ENCODE measurements at places on chromosomes 16 and 17.

- peaks cover 5% of the 10 kb centered on the region for H3K4me1 ChIP-seq
- H3K4me3 ChIP-seq, result no peak within 1 kb of the TSS
- H3K27ac ChIP-seq, result no peak within 1 kb of the TSS
- ATAC-seq, result no peak
Measured at GRCh38 chr16:66578651-66579531, at the start of gene CMTM2. TSS of gene CMTM2 (plus strand) at chr16:66579463. CDS start at chr16:66579608, 145 bp downstream.

DNA sequence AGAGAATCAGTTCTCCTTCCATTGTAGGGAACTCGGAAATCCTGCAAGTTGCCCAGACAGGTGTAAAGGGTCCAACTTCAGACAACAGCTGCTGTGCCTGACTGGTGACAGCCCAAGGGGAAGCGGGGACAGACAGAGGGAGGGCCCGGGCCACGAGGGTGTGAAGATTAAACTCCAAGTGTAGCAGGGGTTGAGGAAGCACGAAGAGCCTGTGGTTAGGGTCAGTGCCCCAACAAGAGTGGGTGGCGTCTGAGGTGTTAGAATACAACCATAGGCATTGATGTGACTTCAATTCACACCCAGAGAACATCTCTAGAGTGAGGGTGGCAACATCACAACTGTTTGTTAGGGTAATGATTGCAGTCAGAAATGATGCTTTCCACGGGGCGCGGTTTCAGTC, 39.1 kb downstream of the ASPA start:
- H3K27ac ChIP-seq, result no peak overlapping the region
- no peak for ATAC-seq
- peaks cover 19% of the 10 kb centered on the region for H3K4me1 ChIP-seq
- H3K27me3 ChIP-seq, result no peaks in the 10 kb centered on the region

- no peak overlapping the region for H3K4me3 ChIP-seq
- no peaks in the 10 kb centered on the region for H3K36me3 ChIP-seq
- H3K27ac ChIP-seq, result no peak overlapping the region
- no peaks in the 10 kb centered on the region for H3K4me1 ChIP-seq
- no peaks in the 10 kb centered on the region for H3K27me3 ChIP-seq
Measured at GRCh38 chr17:56119191-56119590, 34.1 kb upstream of the ANKFN1 start.

DNA sequence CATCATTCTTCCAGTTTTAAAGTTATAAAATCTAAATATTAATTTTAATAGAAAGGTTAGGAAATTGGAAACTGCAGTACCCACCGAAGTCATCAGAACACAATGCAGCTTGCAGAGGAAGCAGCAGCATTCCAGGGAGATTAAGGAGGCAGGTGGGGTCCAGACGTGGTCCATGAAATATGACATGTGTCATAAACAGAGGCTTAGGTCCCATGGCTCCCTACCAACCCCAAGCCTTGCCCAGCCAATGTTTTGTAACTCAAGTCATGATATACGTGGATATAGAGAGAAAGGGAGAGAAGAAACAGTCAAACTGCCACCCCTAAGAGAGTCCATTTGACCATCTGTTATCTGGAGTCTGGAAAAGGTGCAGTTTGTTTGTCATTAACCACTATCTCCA, 670.0 kb downstream of the TOX3 start:
- H3K27me3 ChIP-seq, result no peaks in the 10 kb centered on the region
- no peak overlapping the region for H3K4me3 ChIP-seq
- no peaks in the 10 kb centered on the region for H3K4me1 ChIP-seq
- H3K27ac ChIP-seq, result no peak overlapping the region
- no peaks in the 10 kb centered on the region for H3K36me3 ChIP-seq

- H3K27ac ChIP-seq, result no peak overlapping the region
- H3K4me3 ChIP-seq, result no peak overlapping the region
- no peak for ATAC-seq
- peaks cover 96% of the 10 kb centered on the region for H3K36me3 ChIP-seq
- H3K27me3 ChIP-seq, result no peaks in the 10 kb centered on the region
Measured at GRCh38 chr16:3519581-3519980, 18.8 kb downstream of the CLUAP1 start.

- H3K27ac ChIP-seq, result no peak overlapping the region
- no peaks in the 10 kb centered on the region for H3K27me3 ChIP-seq
- H3K4me3 ChIP-seq, result no peak overlapping the region
- H3K36me3 ChIP-seq, result no peaks in the 10 kb centered on the region
Measured at GRCh38 chr17:29119265-29119664, 60.9 kb downstream of the MYO18A start.

- no peaks in the 10 kb centered on the region for H3K27me3 ChIP-seq
- H3K36me3 ChIP-seq, result peaks cover 4% of the 10 kb centered on the region
- H3K4me3 ChIP-seq, result no peak overlapping the region
Measured at GRCh38 chr17:27553019-27553511, 77.9 kb upstream of the LGALS9 start.

- no peak overlapping the region for H3K27ac ChIP-seq
- no peak for ATAC-seq
- H3K27me3 ChIP-seq, result no peaks in the 10 kb centered on the region
- no peaks in the 10 kb centered on the region for H3K36me3 ChIP-seq
Measured at GRCh38 chr16:57390636-57391295, 13.8 kb upstream of the CCL17 start.

GRCh38 chr16:75206749-75207451, at the start of gene CTRB2:
TSS of gene CTRB2 (minus strand) at chr16:75207161. CDS start at chr16:75207141, 20 bp downstream.
- no peaks in the 10 kb centered on the region for H3K4me1 ChIP-seq
- peaks cover 12% of the 10 kb centered on the region for H3K27me3 ChIP-seq
- no peak within 1 kb of the TSS for H3K4me3 ChIP-seq
- no peak within 1 kb of the TSS for H3K27ac ChIP-seq

GRCh38 chr17:56699186-56699894, 105.8 kb downstream of the NOG start:
- H3K36me3 ChIP-seq, result no peaks in the 10 kb centered on the region
- peak overlapping the region; percentile 87 for H3K27ac ChIP-seq
- no peaks in the 10 kb centered on the region for H3K4me1 ChIP-seq
- H3K27me3 ChIP-seq, result no peaks in the 10 kb centered on the region
- no peak overlapping the region for H3K4me3 ChIP-seq
- ATAC-seq, result peak; percentile 97

DNA sequence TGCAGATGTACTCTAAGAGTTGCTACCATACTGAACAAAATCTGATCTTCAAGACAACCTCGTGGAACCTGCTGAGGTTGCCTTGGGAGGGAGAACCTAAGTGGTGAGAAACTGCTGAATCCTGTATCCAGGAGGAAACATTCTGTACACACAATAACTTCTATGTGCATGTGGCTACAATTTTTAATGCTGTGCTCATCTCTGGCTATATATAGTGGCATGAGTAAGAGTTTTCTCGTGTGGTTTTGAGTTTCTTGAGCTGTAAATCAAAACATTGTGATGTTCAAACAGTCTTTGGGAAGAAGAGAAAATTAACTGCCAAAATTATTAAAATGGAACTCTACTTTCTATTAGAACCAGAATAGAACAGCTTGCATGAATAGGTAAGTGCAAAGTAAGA, 206.8 kb downstream of the CA10 start:
- H3K4me3 ChIP-seq, result no peak overlapping the region
- no peak for ATAC-seq
- H3K36me3 ChIP-seq, result no peaks in the 10 kb centered on the region
- H3K4me1 ChIP-seq, result no peaks in the 10 kb centered on the region

DNA sequence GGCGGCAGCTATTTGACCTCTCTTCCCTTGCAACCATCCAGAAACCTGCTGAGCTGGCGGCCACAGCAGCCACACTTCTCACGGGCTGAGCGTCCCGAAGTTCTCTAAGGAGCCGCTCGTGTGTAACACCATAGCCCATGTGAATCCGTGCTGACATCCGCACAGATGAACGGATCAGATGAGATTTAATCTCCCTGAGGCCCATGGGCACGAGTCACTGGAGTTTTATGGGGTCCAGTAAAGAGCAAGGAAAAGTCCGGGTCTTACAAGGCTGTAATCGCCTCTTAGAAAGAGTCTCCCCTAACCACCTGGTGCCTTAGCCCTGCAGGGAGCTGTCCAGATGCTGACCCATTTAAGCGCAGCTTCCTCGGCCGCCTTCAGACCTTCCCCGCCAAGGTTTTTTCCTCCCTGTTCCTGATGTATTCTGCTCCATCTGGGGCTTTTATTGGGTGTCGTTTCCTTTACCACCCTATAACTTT, 5.5 kb upstream of the CACNG5 start:
- H3K27me3 ChIP-seq, result peaks cover 64% of the 10 kb centered on the region
- H3K4me1 ChIP-seq, result no peaks in the 10 kb centered on the region
- H3K4me3 ChIP-seq, result no peak overlapping the region
- ATAC-seq, result no peak
- H3K27ac ChIP-seq, result no peak overlapping the region

- no peak for ATAC-seq
- H3K36me3 ChIP-seq, result no peaks in the 10 kb centered on the region
- H3K27ac ChIP-seq, result no peak overlapping the region
- H3K4me1 ChIP-seq, result peaks cover 6% of the 10 kb centered on the region
Measured at GRCh38 chr17:20157001-20157310, 147.8 kb downstream of the SPECC1 start.

DNA sequence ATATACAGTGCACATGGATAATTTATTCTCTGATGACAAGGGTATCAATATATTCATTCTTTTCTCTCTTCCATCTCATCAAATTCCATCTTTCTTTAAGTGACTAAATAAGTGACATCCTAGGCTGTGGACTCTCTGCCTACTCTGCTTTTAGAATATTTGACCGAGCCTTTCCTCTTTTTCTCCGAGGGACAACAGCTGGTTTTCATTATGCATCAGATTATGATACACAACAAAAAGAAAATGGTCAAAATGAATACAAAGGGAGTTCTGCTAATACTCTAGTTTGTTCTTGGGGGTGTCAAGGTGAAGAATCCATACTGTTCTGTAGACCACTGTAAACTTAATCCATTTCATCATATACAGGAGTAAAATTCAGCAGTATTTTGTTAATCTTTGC, 942.6 kb downstream of the KCNJ2 start:
- no peak for ATAC-seq
- peaks cover 10% of the 10 kb centered on the region for H3K27me3 ChIP-seq
- H3K4me1 ChIP-seq, result no peaks in the 10 kb centered on the region
- H3K4me3 ChIP-seq, result no peak overlapping the region

GRCh38 chr17:32112416-32112815, 29.9 kb upstream of the RHOT1 start:
- H3K4me1 ChIP-seq, result peaks cover 8% of the 10 kb centered on the region
- no peak overlapping the region for H3K4me3 ChIP-seq

DNA sequence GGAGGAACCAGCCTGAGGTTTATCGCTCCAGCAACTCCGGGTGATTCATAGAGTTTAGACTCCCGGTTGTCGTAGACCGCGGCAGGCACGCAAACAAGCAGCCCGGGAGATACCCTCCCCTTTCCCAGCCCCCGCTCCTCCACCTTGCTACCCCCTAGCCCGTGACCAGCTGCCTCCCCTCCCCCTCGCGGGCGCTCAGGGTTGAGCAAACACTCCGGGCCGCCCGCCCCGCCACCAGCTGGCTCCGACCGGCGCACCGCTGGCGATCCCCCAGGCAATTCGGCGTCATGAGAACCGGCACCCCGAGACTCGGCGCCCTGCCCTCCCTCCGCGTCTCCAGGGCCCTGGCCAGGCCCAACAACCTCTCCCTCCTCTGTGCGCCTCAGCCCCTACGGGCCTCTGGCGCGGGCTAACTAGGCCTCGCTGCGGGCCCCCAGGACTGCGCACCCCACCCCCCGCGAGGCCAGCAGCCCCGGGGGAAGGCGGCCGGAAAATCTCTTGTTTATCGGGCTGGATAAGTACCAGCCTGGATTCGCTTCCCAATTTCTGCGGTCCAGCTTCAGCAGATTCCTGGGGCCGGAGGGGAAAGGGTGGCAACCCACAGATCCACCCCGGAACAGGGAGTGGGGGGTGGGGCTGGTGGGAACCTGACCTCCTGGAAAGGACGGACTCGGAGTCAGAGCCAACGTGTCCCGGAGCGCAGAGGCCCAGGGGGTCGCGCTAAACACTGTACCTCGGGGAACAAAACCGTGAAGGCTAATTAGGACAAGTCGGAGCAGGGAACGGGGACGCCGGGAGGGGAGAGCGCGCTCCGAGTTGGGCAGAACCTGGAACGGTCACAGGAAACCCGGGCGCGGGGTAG, 951 bp upstream of the GPRC5C start:
- H3K27me3 ChIP-seq, result peaks cover 21% of the 10 kb centered on the region
- peaks cover 56% of the 10 kb centered on the region for H3K4me1 ChIP-seq
- peak overlapping the region; percentile 91 for H3K27ac ChIP-seq
- peak overlapping the region; percentile 67 for H3K4me3 ChIP-seq
- peak; percentile 78 for ATAC-seq
- H3K36me3 ChIP-seq, result no peaks in the 10 kb centered on the region

DNA sequence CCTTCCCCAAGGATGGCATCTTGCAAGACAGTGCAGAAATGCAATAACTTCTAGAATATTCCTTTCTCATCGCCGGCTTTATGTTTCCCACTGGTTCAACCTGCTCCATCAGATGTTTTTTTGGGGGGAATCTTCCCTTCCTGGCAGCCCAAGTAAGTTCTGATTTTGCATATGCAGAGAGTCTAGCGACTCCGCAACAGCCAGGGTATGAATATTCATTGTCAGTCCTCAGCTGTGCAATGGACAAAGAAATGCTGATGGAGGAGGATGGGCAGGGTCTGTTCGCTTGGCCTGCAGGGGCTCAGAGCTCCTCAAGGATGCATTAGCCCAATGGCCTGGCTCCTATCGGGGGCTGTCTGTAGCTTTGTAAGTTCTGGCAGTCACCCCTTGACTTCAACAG, 358.8 kb upstream of the CCL2 start:
- no peak for ATAC-seq
- H3K27ac ChIP-seq, result no peak overlapping the region
- peaks cover 12% of the 10 kb centered on the region for H3K27me3 ChIP-seq
- H3K4me1 ChIP-seq, result no peaks in the 10 kb centered on the region

GRCh38 chr16:52592778-52593177, 45.8 kb upstream of the TOX3 start:
- H3K4me1 ChIP-seq, result no peaks in the 10 kb centered on the region
- no peak overlapping the region for H3K4me3 ChIP-seq
- no peaks in the 10 kb centered on the region for H3K36me3 ChIP-seq
- H3K27me3 ChIP-seq, result peaks cover 4% of the 10 kb centered on the region
- H3K27ac ChIP-seq, result no peak overlapping the region
- no peak for ATAC-seq

- no peaks in the 10 kb centered on the region for H3K4me1 ChIP-seq
- H3K27ac ChIP-seq, result no peak overlapping the region
- H3K36me3 ChIP-seq, result no peaks in the 10 kb centered on the region
- no peaks in the 10 kb centered on the region for H3K27me3 ChIP-seq
- H3K4me3 ChIP-seq, result no peak overlapping the region
Measured at GRCh38 chr17:58381124-58382035, 29.4 kb upstream of the SUPT4H1 start.

- peak overlapping the region; percentile 80 for H3K4me3 ChIP-seq
- H3K36me3 ChIP-seq, result peaks cover 30% of the 10 kb centered on the region
- H3K4me1 ChIP-seq, result peaks cover 5% of the 10 kb centered on the region
- ATAC-seq, result no peak
- peak overlapping the region; percentile 11 for H3K27ac ChIP-seq
- H3K27me3 ChIP-seq, result no peaks in the 10 kb centered on the region
Measured at GRCh38 chr17:42798011-42798382, 507 bp downstream of the COA3 start.

- H3K27me3 ChIP-seq, result no peaks in the 10 kb centered on the region
- H3K4me3 ChIP-seq, result no peak overlapping the region
- no peaks in the 10 kb centered on the region for H3K4me1 ChIP-seq
- H3K27ac ChIP-seq, result no peak overlapping the region
- ATAC-seq, result no peak
Measured at GRCh38 chr17:6090253-6090652, 20.1 kb downstream of the WSCD1 start.

Data from gastroesophageal sphincter (tissue), 4 donors.